ENCODE measurements at places on chromosomes 1 and 21. TPM values are rescaled to one million over a fixed set of nuclear protein-coding genes. Genes with fewer than 3 reads are reported as not detected.

The CTSE gene
- not detected for total RNA-seq

The CCDC30 gene
- 0.34 TPM for total RNA-seq

The SPRR1B gene
- total RNA-seq = not detected

The NBPF20 gene
- total RNA-seq = 3.2 TPM

The CD101 gene
- 0.06 TPM for total RNA-seq

The RGSL1 gene
- not detected for total RNA-seq

The BEND5 gene
- 0.29 TPM for total RNA-seq

The SH2D5 gene
- 3.2 TPM for total RNA-seq

The FMO5 gene
- total RNA-seq = 0.34 TPM

The S100A16 gene
- 906 TPM for total RNA-seq

The AGO3 gene
- 10.2 TPM for total RNA-seq

Data from glomerular endothelial cell (primary cell).